Endothelial cell of coronary artery (primary cell): ENCODE measurements at places on chromosomes 5 and 9. TPM values are rescaled to one million over a fixed set of nuclear protein-coding genes. Genes with fewer than 3 reads are reported as not detected.

Gene GPRIN1
- total RNA-seq: 3.1 and 5.7 TPM in 2 replicates

Gene IFNK
- not detected in 2 replicates for total RNA-seq

Gene NRG2
- total RNA-seq: 0.66 and 2.1 TPM in 2 replicates

Gene SLC6A7
- total RNA-seq: not detected in 2 replicates

Gene PCDHGB1
- 0.99 and 2.0 TPM in 2 replicates for total RNA-seq

Gene IL7R
- total RNA-seq: 1.6 and 3.2 TPM in 2 replicates

Gene DNAJC25
- total RNA-seq: 4.0 and 4.9 TPM in 2 replicates

Gene TMEM8B
- 0.09 and 1.1 TPM in 2 replicates for total RNA-seq

Gene C5orf24
- total RNA-seq: 46.0 and 49.0 TPM in 2 replicates

Gene STRBP
- 10.7 and 11.7 TPM in 2 replicates for total RNA-seq

Gene LIX1
- total RNA-seq: not detected in 2 replicates

Gene ABCA2
- 11.0 and 27.3 TPM in 2 replicates for total RNA-seq

Gene LECT2
- total RNA-seq: not detected in 2 replicates

Gene PLAA
- total RNA-seq: 48.0 and 55.5 TPM in 2 replicates

Gene DCANP1
- not detected in 2 replicates for total RNA-seq

Gene GABRA6
- not detected in 2 replicates for total RNA-seq

Gene OR2V1
- not detected in 2 replicates for total RNA-seq

Gene PKD2L2
- not detected in 2 replicates for total RNA-seq

Gene MRPS27
- 64.2 and 70.6 TPM in 2 replicates for total RNA-seq

Gene RASGEF1C
- not detected in 2 replicates for total RNA-seq

Gene PTPRD
- 0.38 and 5.8 TPM in 2 replicates for total RNA-seq

Gene SLIT3
- total RNA-seq: 0.36 and 1.4 TPM in 2 replicates

Gene GZMA
- total RNA-seq: 0.54 TPM in 1 of 2 replicates, not detected in the other

Gene SLC46A2
- not detected in 2 replicates for total RNA-seq

Gene PRUNE2
- total RNA-seq: 5.6 and 20.7 TPM in 2 replicates

Gene PLAC8L1
- total RNA-seq: 0.18 and 0.38 TPM in 2 replicates

Gene KCNN2
- 0.54 TPM in 1 of 2 replicates, not detected in the other for total RNA-seq

Gene ZDHHC11
- 0.18 and 0.75 TPM in 2 replicates for total RNA-seq

Gene NUTM2G
- not detected in 2 replicates for total RNA-seq

Gene FBP2
- total RNA-seq: not detected in 2 replicates

Gene CFAP90
- total RNA-seq: not detected in 2 replicates

Gene EPB41L4A
- 8.9 and 13.4 TPM in 2 replicates for total RNA-seq

Gene WDR38
- not detected in 2 replicates for total RNA-seq

Gene SPATA31A3
- not detected in 2 replicates for total RNA-seq

Gene DND1
- 0.09 and 0.19 TPM in 2 replicates for total RNA-seq

Gene MYMK
- not detected in 2 replicates for total RNA-seq

Gene GOLGA2
- 55.2 and 83.3 TPM in 2 replicates for total RNA-seq

Gene AHRR
- 6.1 and 9.4 TPM in 2 replicates for total RNA-seq
